SW 1271 (cell line): ENCODE measurements at places on chromosomes 12 and 14.

DNA sequence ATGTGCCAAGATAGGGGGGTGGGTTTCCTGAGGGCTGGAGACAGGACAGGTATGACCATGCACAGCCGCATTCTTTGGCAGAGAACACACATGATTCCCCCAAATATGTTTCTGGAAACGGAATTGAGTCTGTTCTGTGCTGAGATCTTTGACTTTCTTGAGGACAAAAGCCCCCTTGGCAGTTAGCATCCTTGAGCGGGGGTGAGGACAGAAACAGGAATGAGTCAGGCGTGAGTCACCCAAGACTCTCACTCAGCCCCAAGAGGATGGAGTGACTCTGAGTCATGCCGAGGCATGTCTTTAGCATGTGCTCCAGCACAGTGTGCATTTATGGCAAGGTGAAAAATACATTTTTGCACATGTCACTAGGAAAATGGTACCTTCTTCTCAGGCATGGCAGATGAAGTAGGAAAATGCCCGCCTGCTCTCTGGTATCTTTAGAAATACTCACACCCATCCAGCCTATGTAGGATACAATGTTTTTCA lies 52.1 kb downstream of the DAD1 start:
- DNase-seq: peak; percentile 81

GRCh38 chr14:53921027-53921426 lies 35.6 kb downstream of the BMP4 start:
- no peak for DNase-seq

DNA sequence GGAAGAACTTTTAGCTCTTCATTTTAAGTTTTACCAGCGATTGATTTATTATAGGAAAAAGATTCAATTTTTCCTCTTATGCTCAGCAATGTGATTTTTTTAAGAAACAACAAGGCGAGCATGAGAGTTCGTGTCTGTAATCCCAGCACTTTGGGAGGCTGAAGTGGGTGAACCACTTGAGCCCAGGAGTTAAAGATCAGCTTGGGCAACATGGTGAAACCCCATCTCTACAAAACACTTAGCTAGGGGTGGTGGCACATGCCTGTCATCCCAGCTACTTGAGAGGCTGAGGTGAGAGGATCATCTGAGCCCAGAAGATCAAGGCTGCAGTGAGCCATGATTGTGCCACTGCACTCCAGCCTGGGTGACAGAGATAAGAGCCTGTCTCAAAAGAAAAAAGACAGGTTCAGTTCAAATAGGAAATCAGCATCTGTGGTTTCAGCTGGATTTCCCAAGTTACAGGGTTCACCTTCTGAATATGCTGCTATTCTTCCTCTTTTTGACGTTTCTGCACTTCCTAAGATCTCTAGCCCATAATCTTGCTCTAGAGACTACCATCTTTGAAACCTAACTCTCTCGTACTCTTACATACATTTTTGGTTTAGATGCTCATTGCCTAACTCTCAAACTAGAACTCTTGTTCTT lies 274.7 kb downstream of the SEC23A start:
- no peak for DNase-seq

GRCh38 chr12:3041558-3042164 lies 35.5 kb upstream of the TSPAN9 start:
- DNase-seq: peak; percentile 83

- no peak for DNase-seq
Observed at GRCh38 chr12:4555804-4556203, 6.2 kb upstream of the DYRK4 start.

GRCh38 chr14:63535918-63536317 lies 7.3 kb downstream of the PPP2R5E start:
- DNase-seq: no peak
